ENCODE measurements at places on chromosomes 7 and 10. TPM values are rescaled to one million over a fixed set of nuclear protein-coding genes. Genes with fewer than 3 reads are reported as not detected.

Gene HDAC9
- 7.1 TPM for total RNA-seq

Gene GSTO2
- total RNA-seq: 0.38 TPM

Gene RAMP3
- total RNA-seq: not detected

Gene MUC3A
- total RNA-seq: not detected

Gene LGI1
- not detected for total RNA-seq

Gene RSPH10B2
- total RNA-seq: not detected

Gene CCL24
- not detected for total RNA-seq

Gene SLC16A12
- 0.45 TPM for total RNA-seq

Gene WNT8B
- not detected for total RNA-seq

Gene PRKG1
- 6.2 TPM for total RNA-seq

Gene DRGX
- total RNA-seq: not detected

Gene FAM20C
- total RNA-seq: 20.8 TPM

Gene GNAI1
- total RNA-seq: 84.0 TPM

Gene AGBL3
- 1.0 TPM for total RNA-seq

GRCh38 chr7:16759840-16760239 is 6.3 kb downstream of the TSPAN13 start:
- DNase-seq: no peak

- DNase-seq: peak; percentile 5
Observed at GRCh38 chr10:96325719-96326373, 21.6 kb downstream of the DNTT start.

GRCh38 chr10:112843623-112844022 is 106.4 kb upstream of the TCF7L2 start:
- no peak for DNase-seq

GRCh38 chr7:47873762-47874161 is 74.5 kb downstream of the PKD1L1 start:
- DNase-seq: peak; percentile 70

GRCh38 chr10:96758423-96758822 is 38.1 kb upstream of the PIK3AP1 start:
- peak; percentile 31 for DNase-seq

DNA sequence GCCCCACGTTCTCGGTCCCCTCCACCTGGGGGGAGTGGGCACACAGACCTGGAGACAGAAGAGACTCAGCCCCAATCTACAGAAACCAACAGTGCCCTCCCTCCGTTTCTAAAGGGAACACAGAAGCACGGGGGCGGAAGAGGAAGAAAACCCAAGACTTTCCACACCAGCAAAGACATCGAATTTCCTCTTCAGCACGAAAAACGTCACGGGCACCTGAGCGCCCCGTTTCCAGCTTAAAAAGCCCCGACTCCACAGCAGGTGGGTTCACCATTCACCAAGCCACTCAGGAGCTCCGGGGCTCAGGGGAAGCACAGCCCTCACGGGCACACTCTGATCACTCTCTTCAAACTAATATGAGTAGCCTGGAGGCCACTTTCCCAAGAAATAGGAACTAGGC is 19.6 kb downstream of the NUDT1 start:
- no peak for DNase-seq

- no peak for DNase-seq
Observed at GRCh38 chr7:138891446-138891810, 89.8 kb downstream of the KIAA1549 start.

- DNase-seq: no peak
Observed at GRCh38 chr7:152860310-152860709, 100.8 kb downstream of the ACTR3B start.

- DNase-seq: peak; percentile 73
Observed at GRCh38 chr10:74917481-74918077, 91.2 kb downstream of the KAT6B start.

GRCh38 chr10:1036341-1036791 is 10.7 kb upstream of the IDI2 start:
- peak; percentile 63 for DNase-seq

DNA sequence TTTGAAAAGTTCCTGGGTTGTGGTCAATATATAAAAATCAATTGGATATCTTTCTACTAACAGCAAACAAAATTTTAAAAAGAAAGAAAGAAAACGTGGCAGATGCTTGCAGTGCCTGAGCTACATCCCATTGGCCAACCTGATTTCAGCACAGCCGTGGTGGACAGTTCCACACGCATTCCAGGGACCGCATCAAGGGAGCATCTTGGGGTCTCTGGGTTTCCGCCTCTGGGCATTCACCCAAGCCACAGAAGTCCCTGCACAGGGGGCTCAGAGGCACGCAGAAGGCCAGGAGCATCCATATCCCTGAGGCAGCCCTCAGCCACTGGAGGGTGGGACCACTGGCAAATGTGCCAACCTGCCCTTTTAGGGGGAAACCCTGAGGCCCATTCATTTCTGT is 254.5 kb upstream of the RNF32 start:
- DNase-seq: no peak

DNA sequence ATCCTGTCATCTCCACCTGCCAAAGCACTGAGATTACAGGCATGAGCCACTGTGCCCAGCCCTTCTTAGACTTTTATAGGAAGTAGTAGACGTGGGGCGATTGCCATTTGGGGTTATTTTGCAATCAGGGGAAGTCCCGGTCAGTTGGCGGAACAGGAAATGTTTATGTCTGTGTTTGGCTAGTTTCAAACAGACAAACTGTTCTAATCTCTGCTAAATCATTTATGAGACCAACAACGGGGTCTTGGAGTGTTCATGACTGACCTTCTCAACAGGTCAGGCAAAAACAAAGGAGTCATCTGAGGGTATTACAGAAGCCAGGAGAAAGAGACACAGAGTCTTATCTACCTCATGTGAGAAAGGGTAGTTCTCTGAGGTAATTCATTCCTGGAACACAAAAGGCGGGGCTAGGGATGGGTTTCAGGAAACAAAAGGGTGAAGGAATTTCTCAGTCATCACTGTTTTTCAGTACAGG is 6.6 kb upstream of the TPK1 start:
- DNase-seq: no peak

DNA sequence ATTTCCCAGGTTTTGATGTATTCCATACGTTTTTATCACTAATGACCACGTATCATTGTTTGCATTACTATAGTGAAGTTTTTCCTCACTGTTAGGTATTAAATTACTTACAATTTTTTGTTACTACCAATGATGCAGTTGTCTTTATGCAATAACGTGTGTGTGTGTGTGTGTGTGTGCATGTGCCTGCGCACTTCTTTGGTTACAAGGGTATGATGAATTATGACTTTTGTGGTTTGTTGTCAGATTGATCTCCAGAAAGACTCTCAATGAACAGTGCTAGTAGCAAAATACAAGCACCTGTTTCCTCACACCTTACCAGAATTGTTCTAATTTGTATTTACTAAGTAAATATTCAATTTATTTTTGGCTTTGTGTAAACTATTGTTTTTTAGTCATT is 51.5 kb downstream of the MCMBP start:
- peak; percentile 12 for DNase-seq

- no peak for DNase-seq
Observed at GRCh38 chr7:711922-712380, 14.5 kb upstream of the DNAAF5 start.

DNA sequence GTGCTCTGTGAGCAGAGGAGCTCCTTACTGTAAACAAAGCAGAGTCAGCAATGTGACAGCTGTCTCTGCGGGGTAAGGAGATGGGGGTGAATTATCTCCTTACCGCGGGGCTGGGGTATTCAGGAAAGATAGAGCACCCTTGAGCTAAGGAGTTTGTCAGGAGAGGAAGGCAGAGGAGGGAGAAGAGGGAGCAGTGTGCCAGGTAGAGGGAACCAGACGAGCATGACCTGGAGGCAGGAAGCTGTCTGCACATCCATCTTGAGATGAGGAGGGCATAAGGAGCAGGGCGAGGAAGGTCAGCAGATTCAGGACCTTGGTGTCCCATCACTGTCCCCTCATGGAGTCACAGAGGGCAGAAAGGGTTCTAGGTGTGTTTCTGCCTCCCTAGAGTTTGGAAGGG is 32.5 kb upstream of the GPR26 start:
- no peak for DNase-seq

DNA sequence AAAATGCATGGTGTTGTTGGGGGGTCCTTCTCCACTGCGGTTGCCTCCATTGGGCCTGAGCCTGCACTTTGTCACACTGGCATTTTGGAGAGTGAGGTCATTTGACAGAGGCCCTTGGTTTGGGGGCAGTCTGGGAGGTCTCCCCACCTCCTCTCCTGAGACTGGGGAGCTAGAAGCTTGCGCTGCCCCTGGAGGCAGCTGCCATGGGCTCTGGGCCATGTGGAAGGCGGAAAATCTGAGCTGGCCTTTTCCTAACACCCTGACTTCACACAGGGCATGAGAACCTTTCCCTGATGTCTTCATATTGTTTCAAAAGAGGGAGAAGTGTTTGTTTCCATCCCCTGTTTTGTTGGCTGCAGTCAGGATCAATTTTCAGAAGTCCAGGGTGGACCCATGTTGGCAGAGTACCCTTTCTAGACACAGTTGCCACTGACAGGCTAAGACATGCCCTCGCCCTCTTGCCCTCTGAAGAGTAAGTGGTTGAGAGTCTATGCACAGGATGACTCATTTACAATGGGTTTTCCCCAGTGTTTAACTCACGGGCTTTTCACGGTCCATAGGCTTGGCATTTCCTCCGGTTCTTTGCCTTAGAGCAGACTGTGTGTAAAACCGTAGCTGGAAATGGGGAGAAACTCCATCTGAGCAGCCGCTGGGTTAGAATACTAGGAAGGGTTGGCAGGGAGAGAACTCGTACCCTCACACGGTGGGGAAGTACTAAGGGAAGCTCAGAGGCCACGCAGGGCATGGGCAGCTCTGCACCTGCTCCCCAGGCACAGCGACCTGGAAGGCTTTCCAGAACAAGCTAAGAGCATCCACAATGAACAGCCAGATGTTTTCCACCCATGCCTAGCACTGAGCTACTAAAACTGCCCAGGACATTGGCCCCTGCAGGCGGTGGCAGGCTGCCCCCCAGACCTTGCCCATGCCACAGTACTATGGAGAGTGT is 655.0 kb downstream of the SDK1 start:
- peak; percentile 76 for DNase-seq

DNA sequence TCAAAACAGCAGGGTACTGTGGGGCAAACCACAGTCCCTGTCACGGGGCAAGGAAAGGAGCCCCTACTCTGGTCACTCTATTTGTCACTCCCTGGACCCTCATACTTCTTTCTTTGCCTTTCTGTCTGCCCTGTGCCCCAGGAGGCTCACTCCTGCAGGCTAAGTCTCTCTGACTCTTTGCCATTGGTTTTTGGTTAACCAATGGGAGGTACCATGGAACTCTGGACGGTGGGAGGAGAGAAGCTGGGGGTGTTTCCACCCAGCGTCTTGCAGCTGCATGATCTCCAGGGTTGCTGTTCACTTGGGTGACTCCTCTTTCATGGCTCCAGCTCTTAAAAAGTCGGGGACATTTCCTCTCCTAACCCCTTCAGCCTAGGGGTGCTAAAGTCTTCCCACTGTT is 15.4 kb upstream of the EIF5AL1 start:
- DNase-seq: no peak

GRCh38 chr7:40008223-40008815 is 58.3 kb downstream of the CDK13 start:
- peak; percentile 68 for DNase-seq

DNA sequence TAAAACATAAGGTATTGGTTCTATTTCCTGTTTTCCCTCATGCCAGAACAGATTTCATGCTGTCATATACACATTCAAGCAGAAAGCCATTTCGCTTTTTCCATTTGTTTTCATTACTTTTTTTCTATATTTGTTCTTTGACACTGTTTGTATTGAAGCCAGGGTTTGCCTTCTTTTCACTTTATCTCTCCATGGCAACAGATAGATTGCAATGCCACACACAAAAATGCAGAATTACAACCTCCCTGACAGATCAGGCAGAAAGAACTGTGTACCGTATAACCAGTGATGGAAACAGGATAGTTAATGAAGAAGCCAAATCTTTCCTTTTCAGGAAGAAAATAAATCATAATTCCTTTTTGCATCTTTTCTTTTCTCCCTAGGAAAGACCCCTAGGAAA is 103.0 kb upstream of the PCGF5 start:
- DNase-seq: no peak

- no peak for DNase-seq
Observed at GRCh38 chr7:55644567-55644966, 72.3 kb upstream of the VOPP1 start.

DNA sequence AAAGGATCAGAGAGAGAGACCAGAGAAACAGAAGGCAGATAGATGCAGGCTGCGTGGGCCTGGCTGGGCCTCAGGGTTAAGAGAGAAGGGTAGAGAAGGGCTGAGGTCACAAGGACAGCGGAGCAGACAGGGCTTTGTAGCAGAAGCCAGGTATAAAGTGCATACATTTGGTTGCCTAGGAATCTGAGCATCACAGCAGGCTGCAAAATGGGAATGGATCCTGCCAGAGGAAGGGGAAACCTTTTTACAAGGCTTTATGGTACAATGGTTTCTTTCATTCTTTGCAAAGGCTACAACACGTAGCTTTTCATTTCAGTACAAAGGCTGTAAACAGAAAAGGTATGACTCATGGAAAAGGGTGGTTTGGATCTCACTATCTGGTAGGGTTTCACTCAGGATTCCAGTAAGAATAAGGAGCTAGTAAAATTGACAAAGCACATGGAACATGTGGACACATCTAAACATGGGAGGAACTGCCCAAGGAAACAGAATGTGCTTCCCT is 275.1 kb downstream of the DOCK4 start:
- DNase-seq: peak; percentile 35

GRCh38 chr10:52956861-52957260 is 184.3 kb upstream of the MBL2 start:
- no peak for DNase-seq

DNA sequence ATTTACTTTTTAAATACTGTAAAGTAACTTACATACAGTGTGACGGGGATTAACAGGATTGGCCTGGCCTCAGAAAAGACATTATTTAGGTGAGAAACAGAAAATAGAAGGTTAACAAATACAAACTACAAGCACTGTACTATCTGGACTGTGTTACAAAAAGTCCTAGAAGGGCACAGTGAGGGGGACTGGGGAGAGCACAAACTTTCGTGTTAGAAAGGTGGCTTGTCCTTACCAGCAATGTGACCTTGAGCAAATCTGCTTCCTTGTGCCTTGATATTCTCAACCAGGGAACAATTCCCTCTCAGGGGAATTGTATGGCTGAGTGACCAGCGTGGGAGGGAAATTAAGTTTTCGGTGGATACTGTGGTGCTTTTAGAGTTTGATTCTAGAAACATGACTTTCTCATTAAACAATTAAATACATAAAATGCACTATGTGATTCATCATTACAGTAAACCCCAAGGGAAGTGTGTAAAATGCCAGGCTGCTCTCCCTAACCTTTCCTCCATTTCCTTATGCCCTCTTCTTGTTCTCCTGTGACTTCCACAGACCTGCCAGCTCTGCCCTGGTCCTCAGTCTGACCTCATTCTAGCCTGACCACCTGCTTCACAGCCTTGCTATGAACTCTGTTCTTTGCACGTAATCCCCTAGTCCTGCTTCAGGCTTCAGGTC is 57.7 kb downstream of the OSBPL3 start:
- peak; percentile 67 for DNase-seq

- no peak for DNase-seq
Observed at GRCh38 chr7:3951316-3952055, 650.4 kb downstream of the SDK1 start.

- no peak for DNase-seq
Observed at GRCh38 chr7:2855386-2855785, 11.3 kb upstream of the GNA12 start.
